Osteoblast (primary cell): ENCODE measurements at places on chromosomes 12 and 14. TPM values are rescaled to one million over a fixed set of nuclear protein-coding genes. Genes with fewer than 3 reads are reported as not detected.

- DNase-seq: no peak
- no peak overlapping the region for H3K27ac ChIP-seq
- H3K4me1 ChIP-seq: no peaks in the 10 kb centered on the region
- peaks cover 3% of the 10 kb centered on the region for H3K36me3 ChIP-seq
Observed at GRCh38 chr14:63670692-63671091, 29.0 kb upstream of the WDR89 start.

- H3K4me1 ChIP-seq: no peaks in the 10 kb centered on the region
- no peaks in the 10 kb centered on the region for H3K36me3 ChIP-seq
- no peak overlapping the region for H3K4me3 ChIP-seq
- H3K27me3 ChIP-seq: peaks cover 3% of the 10 kb centered on the region
Observed at GRCh38 chr12:98374007-98374406, 141.4 kb upstream of the TMPO start.

P3H3 gene
- total RNA-seq: 108 and 130 TPM in 2 replicates

GRCh38 chr12:106246891-106247673 lies 738 bp downstream of the CKAP4 start:
- H3K4me3 ChIP-seq: peak overlapping the region; percentile 91
- H3K36me3 ChIP-seq: peaks cover 28% of the 10 kb centered on the region
- peak; percentile 94 for DNase-seq
- no peaks in the 10 kb centered on the region for H3K27me3 ChIP-seq

DNA sequence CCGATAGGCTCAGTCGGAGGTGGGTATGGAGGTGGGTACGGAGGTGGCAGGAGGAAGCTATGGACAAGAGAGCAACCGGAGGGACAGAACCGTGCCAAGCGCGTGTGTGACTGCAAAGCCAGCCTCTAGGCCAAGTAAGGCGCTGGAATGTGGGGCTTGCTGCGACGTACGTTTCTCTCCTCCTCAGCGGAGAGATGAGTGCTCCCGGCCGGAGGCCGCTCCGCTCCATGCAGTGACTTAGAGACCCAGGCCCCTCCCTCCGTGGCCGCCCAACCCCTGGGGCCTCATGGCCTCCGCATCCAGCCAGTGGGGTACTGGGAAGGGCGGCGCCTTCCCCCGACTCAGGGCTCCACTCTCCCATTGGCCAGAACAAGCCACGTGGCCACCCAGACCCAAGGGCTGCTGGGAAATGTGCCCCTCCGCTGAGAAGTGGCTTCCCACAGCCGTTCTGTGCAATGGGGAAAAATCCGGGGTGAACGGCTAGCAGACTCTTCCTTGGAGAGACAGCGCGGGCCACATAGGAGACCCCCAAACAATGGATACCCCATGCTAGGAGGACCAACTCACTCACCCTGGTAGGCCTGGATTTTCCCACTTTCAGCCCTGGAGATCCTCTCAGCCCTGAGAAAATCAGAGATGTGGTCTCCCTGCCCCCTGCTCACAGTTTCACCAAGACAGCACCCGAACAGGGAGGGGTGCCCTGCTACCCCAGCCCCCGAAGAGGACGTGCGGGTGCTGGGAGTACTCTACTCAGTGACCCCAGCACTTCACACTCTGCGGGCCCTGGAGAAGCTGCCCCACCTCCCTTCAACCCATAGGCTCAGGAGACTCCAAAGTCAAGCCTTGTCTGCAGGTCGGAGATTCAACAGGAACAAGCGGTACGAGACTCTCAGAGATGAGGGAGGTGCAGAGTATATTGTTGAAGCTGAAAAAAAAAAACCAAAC lies 66.7 kb downstream of the RIMBP2 start:
- DNase-seq: no peak
- no peaks in the 10 kb centered on the region for H3K27me3 ChIP-seq
- H3K27ac ChIP-seq: no peak overlapping the region
